A549 treated with RU486 at 1 μM for 4 hours (cell line): ENCODE measurements at places on chromosomes 16 and 17. TPM values are rescaled to one million over a fixed set of nuclear protein-coding genes. Genes with fewer than 3 reads are reported as not detected.

KLHL10 gene
- 0.08 to 0.09 TPM (median 0.08 TPM) in 3 of 5 replicates, not detected in the others for total RNA-seq

TOB1 gene
- total RNA-seq: 79.5 to 97.3 TPM (median 81.4 TPM) in 5 replicates

UMOD gene
- not detected in 5 replicates for total RNA-seq

TBC1D26 gene
- 0.15 TPM in 1 of 5 replicates, not detected in the others for total RNA-seq

HIGD1B gene
- not detected in 5 replicates for total RNA-seq

CA7 gene
- not detected in 5 replicates for total RNA-seq

SLC12A3 gene
- total RNA-seq: not detected in 5 replicates

BCKDK gene
- 34.4 to 51.3 TPM (median 45.9 TPM) in 5 replicates for total RNA-seq

TEDC2 gene
- total RNA-seq: 16.3 to 24.0 TPM (median 22.7 TPM) in 5 replicates

MMD gene
- 17.3 to 23.0 TPM (median 21.7 TPM) in 5 replicates for total RNA-seq

CD79B gene
- total RNA-seq: 0.16 TPM in 1 of 5 replicates, not detected in the others

DNAAF8 gene
- total RNA-seq: 0.91 to 2.0 TPM (median 1.6 TPM) in 5 replicates

KRTAP16-1 gene
- not detected in 5 replicates for total RNA-seq

ALOX12 gene
- total RNA-seq: not detected in 5 replicates

SKAP1 gene
- 0.08 TPM in 1 of 5 replicates, not detected in the others for total RNA-seq

RGS11 gene
- 2.7 to 5.9 TPM (median 4.2 TPM) in 5 replicates for total RNA-seq

TBC1D3 gene
- total RNA-seq: not detected in 5 replicates

CCL14 gene
- not detected in 5 replicates for total RNA-seq

MYOCD gene
- total RNA-seq: 0.34 to 1.9 TPM (median 1.1 TPM) in 5 replicates

CDRT15L2 gene
- not detected in 5 replicates for total RNA-seq

RAB40B gene
- 14.2 to 21.1 TPM (median 17.5 TPM) in 5 replicates for total RNA-seq

MYH8 gene
- total RNA-seq: not detected in 5 replicates

RPUSD1 gene
- 33.4 to 55.9 TPM (median 54.0 TPM) in 5 replicates for total RNA-seq

CACNG1 gene
- total RNA-seq: 0.10 to 0.21 TPM (median 0.13 TPM) in 4 of 5 replicates, not detected in the other

KRT20 gene
- total RNA-seq: 0.17 to 0.43 TPM (median 0.28 TPM) in 5 replicates

RHBDL1 gene
- total RNA-seq: 0.67 to 1.7 TPM (median 1.4 TPM) in 5 replicates

KRT27 gene
- not detected in 5 replicates for total RNA-seq

OR1F1 gene
- total RNA-seq: 0.23 to 0.48 TPM (median 0.29 TPM) in 5 replicates

CAPNS2 gene
- total RNA-seq: not detected in 5 replicates

SLC25A19 gene
- 18.2 to 25.0 TPM (median 21.2 TPM) in 5 replicates for total RNA-seq

ERCC4 gene
- total RNA-seq: 3.4 to 8.7 TPM (median 6.5 TPM) in 5 replicates

GP1BA gene
- not detected in 5 replicates for total RNA-seq

CLEC3A gene
- not detected in 5 replicates for total RNA-seq

CDC42EP4 gene
- total RNA-seq: 64.3 to 85.6 TPM (median 78.7 TPM) in 5 replicates

PRDM7 gene
- total RNA-seq: 0.03 TPM in 1 of 5 replicates, not detected in the others

CENPV gene
- total RNA-seq: 145 to 186 TPM (median 173 TPM) in 5 replicates

RNPS1 gene
- total RNA-seq: 263 to 286 TPM (median 267 TPM) in 5 replicates

PIGS gene
- 55.8 to 58.4 TPM (median 56.6 TPM) in 5 replicates for total RNA-seq

HSD3B7 gene
- total RNA-seq: 11.4 to 17.0 TPM (median 13.8 TPM) in 5 replicates

MARCHF10 gene
- total RNA-seq: 0.31 to 1.2 TPM (median 0.77 TPM) in 5 replicates

OTOP2 gene
- total RNA-seq: 0.07 to 0.11 TPM in 2 of 5 replicates, not detected in the others

RAB37 gene
- total RNA-seq: 1.0 to 3.1 TPM (median 1.2 TPM) in 5 replicates

HBQ1 gene
- 6.1 to 7.9 TPM (median 6.9 TPM) in 5 replicates for total RNA-seq

IRX3 gene
- 2.8 to 4.8 TPM (median 4.4 TPM) in 5 replicates for total RNA-seq
